ENCODE measurements at places on chromosomes 1 and 21.

DNA sequence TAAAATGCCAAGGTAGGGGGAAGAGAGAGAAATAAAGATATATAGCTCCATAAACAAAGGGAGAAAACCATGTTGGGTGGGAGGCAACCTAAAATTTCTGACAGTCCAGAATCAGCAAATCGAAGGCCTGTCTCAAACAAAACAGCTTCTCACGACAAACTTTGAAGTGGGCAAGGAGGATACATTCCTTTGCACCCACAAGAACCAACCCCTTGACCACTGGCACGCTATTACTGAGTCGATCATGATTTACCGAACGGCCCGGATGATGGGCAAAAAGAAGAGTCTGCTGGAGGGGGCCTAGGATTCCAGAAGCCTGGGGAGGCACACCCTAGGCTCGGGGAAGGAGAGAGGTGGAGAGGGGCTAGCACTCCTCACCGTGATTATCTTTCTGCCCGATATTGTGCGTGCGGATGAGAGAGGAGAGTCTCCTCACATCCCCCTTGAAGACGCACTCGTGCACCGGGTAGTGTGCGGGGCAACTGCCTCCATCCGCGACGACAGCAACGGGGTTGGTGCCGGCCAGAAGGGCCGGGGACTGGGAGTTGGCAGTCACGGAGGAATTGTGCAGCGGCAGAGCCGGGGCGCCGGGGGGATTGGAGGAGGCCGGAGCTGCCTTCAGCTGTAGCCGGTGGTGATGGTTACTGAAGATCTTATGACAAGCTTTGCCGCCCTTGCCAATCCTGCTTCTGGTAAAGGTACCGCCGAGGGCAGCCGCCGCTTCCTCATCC, 756 bp downstream of the ANKRD13C start:
- peak; percentile 44 for DNase-seq

DNA sequence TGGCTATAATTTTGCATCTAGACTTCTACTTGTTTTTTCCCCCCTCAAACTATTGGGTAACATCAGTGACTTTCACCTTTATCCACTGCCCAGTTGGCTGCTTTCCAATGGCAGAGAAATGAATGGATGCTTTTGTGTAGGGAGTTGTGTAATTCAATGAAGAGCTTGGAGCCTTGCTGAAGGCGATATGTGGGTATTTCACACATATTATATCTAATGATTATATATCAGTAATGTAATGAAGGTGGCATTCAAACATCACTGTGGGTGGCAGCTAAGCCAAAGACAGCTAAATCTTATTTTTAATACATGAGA, 81.2 kb downstream of the TGFB2 start:
- DNase-seq, result no peak

DNA sequence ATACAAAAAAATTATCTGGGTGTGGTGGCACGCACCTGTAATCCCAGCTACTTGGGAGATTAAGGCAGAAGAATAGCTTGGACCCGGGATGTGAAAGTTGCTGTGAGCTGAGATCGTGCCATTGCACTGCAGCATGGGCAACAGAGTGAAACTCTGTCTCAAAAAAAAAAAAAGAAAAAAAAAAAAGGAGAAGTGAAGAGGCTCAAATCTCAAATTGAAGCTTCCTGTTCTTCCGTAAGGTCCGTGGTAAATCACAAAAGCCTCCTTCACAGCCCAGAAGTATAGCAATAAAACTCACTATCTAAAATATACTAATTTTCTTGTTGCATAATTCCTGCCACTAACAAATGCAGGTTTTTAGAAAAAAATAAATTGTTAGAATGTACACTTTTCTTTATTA, 498.2 kb upstream of the BRINP3 start:
- DNase-seq, result no peak

GRCh38 chr1:28129150-28129549, 40.7 kb upstream of the EYA3 start:
- no peak for DNase-seq

DNA sequence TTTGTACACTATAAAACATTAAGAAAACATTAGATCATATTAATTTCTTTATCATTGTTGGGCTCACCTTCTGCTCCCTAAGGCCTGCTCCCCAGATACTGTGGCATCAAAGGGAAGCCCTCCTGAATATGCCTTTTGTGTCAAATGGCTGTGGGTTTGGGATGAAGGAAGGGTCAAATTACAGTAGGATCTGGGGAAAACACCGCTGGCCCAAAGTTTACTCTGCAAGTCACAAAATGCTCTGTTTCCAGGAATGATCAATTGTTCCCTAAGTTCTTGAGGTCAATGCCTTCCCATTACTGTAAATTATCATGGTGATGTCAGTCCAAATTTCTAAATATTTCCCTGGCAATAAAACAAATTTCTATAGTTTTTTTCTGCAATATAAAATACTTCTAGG, 6.8 kb upstream of the ITLN2 start:
- DNase-seq, result no peak

DNA sequence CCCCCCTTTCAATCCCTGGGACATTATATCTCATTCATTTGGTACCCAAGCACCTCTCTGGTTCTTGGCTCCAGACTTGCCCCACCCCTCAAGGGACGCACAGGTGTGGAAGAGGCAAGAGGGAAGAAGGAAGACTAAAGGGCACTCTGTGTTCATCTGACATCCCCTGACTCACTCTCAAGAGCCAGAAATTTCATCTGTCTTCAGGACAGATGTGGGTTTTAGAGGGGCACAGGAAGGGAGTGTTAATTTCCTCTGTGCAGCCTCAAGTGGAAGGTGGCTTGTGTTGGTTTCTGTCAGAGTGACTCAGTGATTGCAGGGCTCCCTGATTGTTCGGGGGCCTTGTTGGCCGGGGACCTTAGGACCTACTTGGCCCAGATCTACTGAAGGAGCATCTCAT, 2.4 kb downstream of the C2CD4D start:
- DNase-seq, result peak; percentile 30

- DNase-seq, result no peak
Measured at GRCh38 chr1:180586671-180587155, 27.9 kb downstream of the OVAAL start.

DNA sequence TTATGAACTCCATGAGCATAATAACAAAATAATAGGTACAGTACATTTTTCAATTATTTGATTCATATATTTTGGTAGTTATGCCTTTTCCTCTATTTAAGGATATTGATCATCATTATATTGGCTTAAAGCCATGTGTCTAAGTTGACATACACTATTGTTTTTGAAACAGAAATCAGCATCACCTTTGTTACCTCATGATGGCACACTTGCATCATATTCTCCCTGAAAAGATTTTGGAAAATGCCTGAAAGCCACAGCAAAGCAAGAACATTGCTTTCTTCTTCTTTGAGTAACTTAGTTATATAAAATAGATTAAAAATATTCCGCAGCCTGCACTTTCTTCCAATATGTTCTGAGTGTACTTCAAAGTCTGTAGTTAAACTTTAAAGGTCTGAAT, 33.3 kb downstream of the TMPRSS15 start:
- no peak for DNase-seq

- DNase-seq, result no peak
Measured at GRCh38 chr1:4172644-4173599, 272.9 kb upstream of the C1orf174 start.

GRCh38 chr1:40036574-40036973, 4.0 kb upstream of the CAP1 start:
- no peak for DNase-seq

DNA sequence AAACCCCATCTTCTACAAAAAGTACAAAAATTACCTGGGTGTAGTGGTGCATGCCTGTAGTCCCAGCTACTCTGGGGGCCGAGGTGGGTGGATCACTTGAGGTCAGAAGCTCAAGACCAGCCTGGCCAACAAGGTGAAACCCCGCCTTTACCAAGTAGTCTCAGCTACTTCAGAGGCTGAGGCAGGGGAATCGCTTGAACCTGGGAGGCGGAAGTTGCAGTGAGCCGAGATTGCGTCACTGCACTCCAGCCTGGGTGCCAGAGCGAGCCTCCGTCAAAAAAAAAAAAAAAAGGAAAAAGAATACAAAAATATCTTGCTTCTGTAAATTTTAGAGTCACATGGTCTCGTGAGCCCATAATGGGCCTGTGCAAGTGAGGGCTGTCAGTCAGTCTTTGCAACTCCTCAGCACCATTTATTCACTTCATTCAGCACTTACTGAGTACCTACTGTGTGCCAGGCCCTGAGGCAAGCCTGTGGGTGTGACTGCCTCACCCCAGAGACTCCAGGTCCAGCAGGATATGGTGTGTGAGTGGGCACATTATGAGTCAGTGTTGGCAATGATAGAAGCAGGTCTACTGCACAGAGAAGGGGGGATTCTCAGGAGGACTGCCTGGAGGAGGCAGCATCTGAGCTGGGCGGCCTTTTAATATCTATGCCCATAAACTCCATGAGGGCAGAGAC, 46.8 kb upstream of the TARDBP start:
- DNase-seq, result no peak

GRCh38 chr1:209266590-209267205, 316.8 kb upstream of the CAMK1G start:
- DNase-seq, result no peak

DNA sequence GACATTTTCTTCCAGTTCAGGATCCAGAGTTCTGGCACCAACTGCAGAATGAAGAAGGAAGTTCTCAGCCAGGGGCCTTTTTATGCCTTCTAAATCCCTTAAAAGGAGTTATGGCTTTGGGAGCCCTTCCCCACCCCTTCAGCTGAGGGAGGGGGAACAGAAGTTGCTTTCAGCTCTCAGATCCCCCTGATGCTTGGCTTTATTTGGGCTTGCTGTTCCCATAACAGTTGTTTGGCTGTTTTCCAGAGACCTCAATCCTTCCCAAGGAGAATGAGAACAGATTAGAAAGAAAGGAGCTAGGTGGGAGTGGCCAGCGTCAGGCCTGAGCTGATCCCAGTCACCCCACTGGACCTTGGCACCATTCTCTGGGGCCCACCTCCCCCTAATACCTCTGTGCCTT, at the start of gene RPE65:
Gene RPE65 (minus strand): TSS at position 54 of the 400 bp plus-strand sequence. CDS start 49 bp downstream, at position 5.
- no peak for DNase-seq

DNA sequence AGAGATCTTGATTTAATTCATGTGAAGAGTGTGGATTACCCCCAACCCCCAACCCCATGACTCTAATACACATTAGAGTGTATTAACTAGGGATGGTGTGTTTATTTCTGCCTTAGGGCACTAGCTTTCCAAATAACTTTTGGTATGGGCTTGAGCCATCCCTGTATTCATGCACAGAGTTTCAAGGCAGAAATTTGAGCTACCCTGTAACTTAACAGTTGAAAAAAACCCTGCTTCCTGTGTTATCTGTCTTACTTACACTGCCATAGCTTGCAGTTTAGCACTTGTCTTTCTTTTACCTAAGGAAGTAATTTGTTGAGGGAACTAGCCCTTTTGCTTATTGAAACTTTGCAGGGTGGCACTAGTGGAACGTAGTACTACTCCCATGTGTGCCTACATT, 6.3 kb downstream of the SRSF11 start:
- no peak for DNase-seq

GRCh38 chr1:10899490-10900250, 103.2 kb upstream of the CASZ1 start:
- DNase-seq, result no peak

GRCh38 chr1:172906778-172907592, 143.8 kb downstream of the TNFSF18 start:
- DNase-seq, result no peak

- DNase-seq, result no peak
Measured at GRCh38 chr21:46619846-46620245, 15.0 kb upstream of the S100B start.

- no peak for DNase-seq
Measured at GRCh38 chr1:67372136-67372535, 58.1 kb downstream of the SERBP1 start.

DNA sequence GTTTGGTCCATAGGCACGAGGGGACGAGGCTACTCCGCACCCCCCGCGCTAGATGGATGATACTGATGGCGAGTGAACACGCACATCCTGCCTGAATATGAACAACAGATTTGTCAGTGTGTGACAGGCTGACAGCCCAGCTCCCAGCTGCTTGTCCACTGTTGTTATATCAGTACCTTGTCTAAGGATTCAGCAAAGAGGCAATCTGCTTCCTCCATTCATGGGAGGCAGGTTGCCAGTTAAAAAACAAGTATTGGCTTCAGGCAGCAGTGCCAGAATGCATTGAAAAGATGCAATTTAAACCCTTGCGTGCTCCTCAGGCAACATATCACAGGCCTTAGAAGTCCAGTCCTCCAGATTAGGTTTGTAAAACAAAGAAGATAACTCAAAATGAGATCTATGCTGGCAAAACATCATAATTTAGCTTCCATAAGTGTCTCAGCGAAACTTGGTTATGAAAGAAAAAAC, 223.3 kb downstream of the GPATCH2 start:
- no peak for DNase-seq

DNA sequence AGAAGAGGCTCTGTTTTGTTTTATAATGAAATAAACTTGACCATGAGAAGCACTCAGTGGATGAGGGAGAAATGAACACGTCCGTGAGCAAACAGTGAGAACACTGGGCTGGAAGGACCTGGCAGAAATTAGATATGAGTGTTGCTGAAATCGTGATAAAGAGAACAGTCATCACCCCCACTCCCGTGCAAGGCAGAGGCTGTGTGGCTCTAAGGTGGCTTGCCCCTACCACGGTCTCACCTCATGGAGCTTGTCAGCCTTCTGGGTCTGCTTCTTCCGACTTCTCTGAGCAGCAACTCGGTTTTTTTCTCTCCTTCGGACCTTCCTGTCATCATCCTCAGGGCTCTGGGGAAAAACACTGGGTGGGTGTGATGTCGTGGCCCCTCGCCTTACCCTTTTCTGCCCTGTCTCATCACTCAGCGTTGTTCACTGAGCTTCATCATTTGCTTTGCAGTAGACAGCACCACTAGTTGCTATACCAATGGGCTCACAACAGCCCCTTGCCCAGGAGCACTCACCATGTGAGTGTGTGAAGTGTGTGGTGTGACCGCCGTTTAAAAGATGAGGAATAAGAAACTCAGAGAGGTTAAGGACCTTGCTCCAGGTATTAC, 2.8 kb downstream of the BATF3 start:
- DNase-seq, result no peak

DNA sequence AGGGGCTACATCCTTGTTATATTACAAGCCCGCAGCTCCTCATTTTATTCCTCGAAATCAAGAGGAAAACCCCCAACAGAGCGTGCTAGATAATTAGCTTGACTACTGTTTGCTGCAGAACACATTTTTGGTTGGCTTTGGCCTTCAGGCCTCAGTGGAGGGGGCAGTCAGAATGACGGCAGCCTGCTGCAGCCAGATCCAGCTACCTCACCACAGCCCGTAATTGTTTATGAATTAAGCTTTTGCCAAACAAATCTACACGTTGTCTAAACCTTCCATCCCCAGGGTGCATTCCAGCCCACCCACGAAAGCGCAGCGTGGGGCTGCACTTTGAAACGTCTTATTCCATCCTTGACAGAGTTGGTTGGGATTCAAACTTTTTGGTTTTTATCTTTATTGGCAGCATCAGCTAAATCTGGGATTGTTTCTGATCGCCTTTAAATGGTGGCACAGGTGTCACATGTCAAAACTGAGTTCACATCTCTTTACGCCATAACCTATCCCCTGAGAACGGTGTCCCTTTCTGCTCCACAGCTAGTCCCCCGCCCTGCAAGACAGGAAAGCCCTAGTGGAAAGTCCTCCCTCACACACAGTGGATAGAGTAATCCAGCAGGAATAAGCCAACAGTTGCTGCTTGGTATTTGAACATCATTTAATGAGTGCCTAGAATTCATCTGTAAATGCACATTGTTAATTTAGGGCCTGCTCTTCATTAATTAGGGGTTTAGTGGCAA, 195.5 kb downstream of the LMO4 start:
- DNase-seq, result no peak

- no peak for DNase-seq
Measured at GRCh38 chr1:56135864-56136147, 443.6 kb downstream of the PLPP3 start.

- no peak for DNase-seq
Measured at GRCh38 chr1:165533254-165533653, 10.5 kb upstream of the LRRC52 start.
